ENCODE measurements at places on chromosomes 13 and 19. TPM values are rescaled to one million over a fixed set of nuclear protein-coding genes. Genes with fewer than 3 reads are reported as not detected.

Gene SELENOW
- total RNA-seq = 172 TPM

Gene ZNF296
- total RNA-seq = 11.8 TPM

Gene RFPL4A
- 0.66 TPM for total RNA-seq

Gene S1PR4
- total RNA-seq = not detected

Gene SIGLEC10
- not detected for total RNA-seq

Gene EPSTI1
- not detected for total RNA-seq

Gene GARRE1
- 9.8 TPM for total RNA-seq

Gene KCNRG
- 0.41 TPM for total RNA-seq

Gene FXYD7
- not detected for total RNA-seq

Gene SLC7A9
- total RNA-seq = 0.69 TPM

Gene LILRB3
- total RNA-seq = 0.07 TPM

Gene PSG11
- total RNA-seq = not detected

Gene LIPE
- total RNA-seq = 2.3 TPM

Gene GRK1
- total RNA-seq = not detected

Gene ZNF528
- 0.19 TPM for total RNA-seq

Gene EBI3
- 4.8 TPM for total RNA-seq

Gene MEIOSIN
- total RNA-seq = not detected

Gene A1BG
- total RNA-seq = 11.8 TPM

Gene SAE1
- 213 TPM for total RNA-seq

Gene ZNF304
- 2.3 TPM for total RNA-seq

Gene RASGRP4
- not detected for total RNA-seq

Gene CYSLTR2
- total RNA-seq = not detected

Gene MAMSTR
- 0.40 TPM for total RNA-seq

Gene ANKLE1
- total RNA-seq = 0.43 TPM

Gene C19orf38
- total RNA-seq = not detected

Gene MPHOSPH8
- total RNA-seq = 11.9 TPM

Gene CABP5
- not detected for total RNA-seq

Gene CD70
- 21.5 TPM for total RNA-seq

Gene NLRP4
- not detected for total RNA-seq

Gene C5AR1
- 2.3 TPM for total RNA-seq

Gene PNMA8B
- not detected for total RNA-seq

Gene SMAD9
- total RNA-seq = 0.19 TPM

Gene PALM
- 17.2 TPM for total RNA-seq

Gene KLK13
- total RNA-seq = not detected

Gene SHISA7
- total RNA-seq = not detected

Gene KLHL1
- total RNA-seq = not detected

Gene CGB2
- 0.41 TPM for total RNA-seq

Gene CCDC8
- not detected for total RNA-seq

Gene KLF5
- 30.1 TPM for total RNA-seq

Gene TMEM38A
- 0.22 TPM for total RNA-seq

Gene PGLYRP1
- not detected for total RNA-seq

Gene CEACAM3
- not detected for total RNA-seq

Gene ZSCAN22
- total RNA-seq = 1.7 TPM

Gene LGALS4
- 1.6 TPM for total RNA-seq

Gene TMPRSS9
- total RNA-seq = not detected

Gene CEACAM4
- total RNA-seq = not detected

Gene TNFSF13B
- total RNA-seq = 0.13 TPM

Gene NKPD1
- total RNA-seq = 0.13 TPM

Gene UBE2L5
- not detected for total RNA-seq

Gene HCST
- total RNA-seq = 0.63 TPM

Gene NLRP5
- not detected for total RNA-seq

Gene OR7D2
- not detected for total RNA-seq

Gene CYP2F1
- total RNA-seq = not detected

Gene SERPINE3
- not detected for total RNA-seq

Gene KIR2DL3
- total RNA-seq = not detected

Gene PRR36
- 0.28 TPM for total RNA-seq

Gene IZUMO1
- total RNA-seq = not detected
